ENCODE measurements at places on chromosomes 11 and 22.

DNA sequence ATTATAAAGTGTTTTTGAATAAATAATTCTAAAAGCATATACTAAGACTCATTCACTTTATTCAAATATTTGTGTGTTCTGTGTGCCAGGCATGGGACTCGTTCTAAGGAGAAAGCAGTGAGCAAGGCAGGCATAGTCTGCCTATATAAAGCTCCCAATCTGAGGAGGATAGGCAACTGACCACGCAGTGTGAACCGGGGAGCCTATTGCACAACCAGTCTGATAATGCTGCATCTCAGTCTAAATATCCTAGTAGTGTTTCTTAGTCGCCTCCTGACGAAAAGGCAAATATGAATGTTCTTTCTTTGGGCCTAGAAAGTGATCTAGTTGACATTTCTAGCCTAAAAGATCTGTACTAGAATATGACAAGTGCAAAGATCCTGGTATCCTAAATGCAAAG, 98.3 kb downstream of the C11orf65 start:
- DNase-seq: no peak

GRCh38 chr11:131413217-131413616, 42.8 kb downstream of the NTM start:
- no peak for DNase-seq

GRCh38 chr11:24122291-24122690, 374.6 kb upstream of the LUZP2 start:
- no peak for DNase-seq

DNA sequence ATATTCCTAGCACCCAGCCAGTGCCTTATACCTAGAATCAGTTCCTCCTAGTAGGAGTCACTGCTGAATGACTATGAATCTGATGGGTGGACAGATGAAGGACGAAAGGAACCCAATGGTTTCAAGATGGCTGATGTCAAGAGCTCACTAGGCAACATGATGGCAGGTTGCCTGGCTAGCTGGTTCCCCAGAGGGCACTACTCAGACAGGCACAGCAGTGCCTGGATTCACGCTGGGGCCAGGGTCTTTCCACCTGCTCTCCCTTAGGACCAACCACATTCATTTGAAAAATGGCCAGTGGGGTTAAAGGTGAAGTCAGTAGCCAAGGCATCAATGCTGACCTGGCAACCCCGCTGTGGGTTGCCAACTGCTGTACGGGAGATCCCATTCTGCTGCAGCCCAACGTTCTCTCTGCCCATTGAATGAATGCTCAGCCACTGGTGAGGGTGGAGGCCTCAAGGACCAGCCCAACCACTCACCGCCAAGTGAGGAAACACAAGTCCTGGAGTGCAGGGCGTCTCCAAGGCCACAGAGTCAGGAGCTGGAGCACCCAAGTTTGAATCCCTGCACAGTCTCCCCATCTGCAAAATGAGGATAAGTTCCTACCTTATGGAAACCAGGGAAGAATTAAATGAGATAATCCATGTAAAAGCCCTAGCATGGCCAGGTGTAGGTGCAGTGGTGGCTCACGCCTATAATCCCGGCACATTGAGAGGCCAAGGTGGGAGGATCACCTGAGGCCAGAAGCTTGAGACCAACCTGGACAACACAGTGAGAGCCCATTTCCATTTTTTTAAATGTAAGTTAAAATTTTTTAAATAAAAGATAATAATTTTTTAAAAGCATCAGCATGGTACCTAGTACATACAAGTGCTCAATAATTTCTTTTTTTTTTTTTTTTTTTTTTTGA, 12.4 kb downstream of the MYH9 start:
- no peak for DNase-seq

DNA sequence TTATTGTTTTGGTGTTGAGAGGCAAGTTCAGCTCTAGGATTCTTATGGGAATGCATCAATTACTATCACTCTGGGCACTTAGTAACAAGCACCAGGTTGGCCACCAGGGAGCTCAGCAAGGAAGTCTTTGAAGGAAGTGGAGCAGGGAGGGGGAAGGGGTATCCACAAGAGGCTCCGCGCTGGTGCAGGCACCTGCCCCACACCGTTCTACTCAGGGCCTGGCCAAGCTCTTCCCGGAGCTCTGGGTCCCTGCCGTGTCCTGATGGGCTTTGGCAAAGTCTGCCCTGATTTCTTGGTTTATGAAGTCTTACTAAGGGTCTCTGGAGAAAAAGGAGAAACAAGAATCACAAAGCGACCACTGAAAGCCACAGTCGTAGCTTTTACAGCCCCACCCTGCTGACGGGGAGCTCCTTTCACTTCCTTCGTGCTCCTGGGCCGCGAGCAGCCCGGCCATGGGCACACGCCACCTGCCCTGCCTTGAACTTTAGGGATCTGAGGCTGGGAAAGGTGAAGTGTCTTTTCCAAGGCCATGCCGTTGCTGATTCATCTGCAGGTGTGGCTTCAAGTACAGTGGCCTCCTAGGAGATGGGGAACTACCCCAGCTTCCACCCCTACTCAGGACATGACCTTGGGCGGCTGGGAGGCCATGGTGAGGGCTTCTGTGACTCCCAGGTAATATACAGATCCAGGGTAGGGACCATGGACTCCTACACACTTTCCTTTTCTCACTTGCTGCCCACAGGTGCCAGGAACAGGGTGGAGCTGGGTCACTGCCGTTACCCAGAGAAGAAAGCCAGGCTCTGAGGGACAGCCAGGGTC, 15.9 kb upstream of the LRRC32 start:
- peak; percentile 41 for DNase-seq

- no peak for DNase-seq
Measured at GRCh38 chr11:27412192-27412691, 49.2 kb upstream of the CCDC34 start.

- no peak for DNase-seq
Measured at GRCh38 chr22:35425971-35426800, 26.2 kb downstream of the MCM5 start.

GRCh38 chr11:118892964-118893363, 9.3 kb downstream of the CXCR5 start:
- DNase-seq: no peak
